ENCODE measurements at places on chromosomes 3 and 15.

DNA sequence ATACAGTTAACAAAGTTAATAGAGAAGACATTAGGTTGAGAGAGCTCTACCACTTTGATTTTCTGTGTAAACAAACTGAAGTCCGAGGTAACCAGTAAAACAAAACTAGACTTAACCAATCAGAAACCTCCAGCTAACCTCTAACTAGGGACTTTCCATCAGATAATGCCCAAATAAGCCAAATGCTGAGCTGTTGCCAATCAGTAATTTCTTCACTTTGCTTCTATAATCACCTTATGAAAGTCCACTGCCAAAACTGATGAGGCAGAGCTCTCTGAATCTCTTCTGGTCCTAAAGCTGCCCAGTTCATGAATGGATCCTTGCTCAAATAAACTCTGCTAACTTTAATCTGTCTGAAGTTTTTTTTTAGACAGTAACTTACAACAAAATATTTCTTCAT lies 448.0 kb upstream of the NECTIN3 start:
- DNase-seq = no peak

DNA sequence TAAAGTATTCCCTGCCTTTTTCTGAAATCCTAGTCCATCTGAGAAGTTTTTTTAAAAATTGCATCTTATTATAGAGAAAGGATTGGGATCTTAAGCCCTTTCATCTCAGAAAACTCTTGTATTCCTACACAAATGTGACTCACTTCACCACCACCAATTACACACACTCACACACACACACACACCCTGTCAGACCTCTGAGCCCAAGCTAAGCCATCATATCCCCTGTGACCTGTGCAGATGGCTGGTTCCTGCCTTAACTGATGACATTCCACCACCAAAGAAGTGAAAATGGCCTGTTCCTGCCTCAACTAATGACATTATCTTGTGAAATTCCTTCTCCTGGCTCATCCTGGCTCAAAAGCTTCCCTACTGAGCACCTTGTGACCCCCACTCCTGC lies 1181.9 kb downstream of the ROBO2 start:
- DNase-seq = no peak

GRCh38 chr3:197317250-197317963 lies 19.0 kb upstream of the DLG1 start:
- DNase-seq = no peak

DNA sequence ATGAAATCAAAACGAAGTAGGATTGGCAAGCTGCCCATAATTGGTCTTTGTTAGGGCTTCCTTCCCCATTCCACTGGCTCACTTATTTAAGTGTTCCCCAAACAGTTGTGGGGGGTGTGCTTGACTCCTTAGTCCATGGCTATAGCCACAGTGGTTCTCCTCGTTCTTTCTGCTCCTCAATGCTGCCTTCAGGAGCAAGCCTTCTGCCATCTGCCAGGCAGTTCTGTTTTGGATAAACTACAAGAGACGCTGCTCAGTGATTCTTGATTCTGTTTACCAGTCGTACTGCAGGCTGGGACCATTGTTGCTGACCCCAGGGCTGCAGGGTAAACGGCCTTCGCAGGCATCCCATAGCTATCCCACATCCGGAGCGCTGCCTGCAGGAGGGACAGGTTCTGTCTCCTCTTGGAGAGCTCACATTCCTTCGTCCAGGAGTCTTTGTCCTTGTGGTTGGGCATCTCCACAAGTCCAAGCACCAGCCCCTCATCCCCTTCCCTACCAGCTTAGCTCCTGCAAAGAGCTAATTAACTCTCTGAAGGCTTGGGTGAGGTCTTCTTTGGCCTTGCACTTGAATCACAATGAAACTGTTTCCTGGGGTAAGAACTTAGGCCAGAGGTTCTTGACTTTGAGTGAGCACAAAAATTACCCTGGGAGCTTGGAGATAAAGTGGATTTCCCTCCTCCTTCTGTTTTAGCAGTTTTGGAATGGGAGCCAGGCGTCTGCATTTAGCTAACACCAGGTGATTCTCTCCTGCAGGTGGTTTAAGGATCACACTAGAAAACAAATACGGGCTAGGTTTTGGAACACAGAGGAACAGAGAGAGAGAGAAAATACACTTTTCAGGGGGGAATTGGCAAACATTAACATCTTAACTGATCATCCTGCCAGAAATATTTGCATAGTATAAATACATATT lies 114.9 kb downstream of the SV2B start:
- no peak for DNase-seq

GRCh38 chr3:19202303-19202702 lies 54.0 kb downstream of the KCNH8 start:
- no peak for DNase-seq

DNA sequence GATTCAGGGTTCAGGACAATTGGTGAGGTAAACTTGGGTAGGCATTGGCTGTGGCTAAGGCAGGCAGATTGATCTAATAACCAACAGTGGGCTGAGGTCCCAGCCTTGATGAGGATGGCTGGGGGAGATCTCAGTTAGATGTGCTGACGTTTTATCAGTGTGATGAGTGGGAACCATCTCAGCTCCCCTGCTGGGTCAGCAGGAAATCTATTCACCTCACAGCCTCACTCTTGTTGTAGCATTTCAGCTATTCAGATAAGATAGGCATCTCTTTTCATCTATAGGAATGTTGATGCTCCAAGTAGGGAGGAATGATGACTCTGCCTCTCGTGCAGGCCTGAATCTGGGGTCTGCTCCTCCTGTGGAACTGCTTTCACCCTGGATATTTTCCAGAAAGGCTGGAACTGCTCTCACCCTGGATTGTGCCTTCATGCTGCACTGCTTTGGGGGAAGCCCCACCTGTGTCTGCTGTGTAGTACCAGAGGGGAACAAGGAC lies 973.7 kb downstream of the NSUN3 start:
- no peak for DNase-seq

DNA sequence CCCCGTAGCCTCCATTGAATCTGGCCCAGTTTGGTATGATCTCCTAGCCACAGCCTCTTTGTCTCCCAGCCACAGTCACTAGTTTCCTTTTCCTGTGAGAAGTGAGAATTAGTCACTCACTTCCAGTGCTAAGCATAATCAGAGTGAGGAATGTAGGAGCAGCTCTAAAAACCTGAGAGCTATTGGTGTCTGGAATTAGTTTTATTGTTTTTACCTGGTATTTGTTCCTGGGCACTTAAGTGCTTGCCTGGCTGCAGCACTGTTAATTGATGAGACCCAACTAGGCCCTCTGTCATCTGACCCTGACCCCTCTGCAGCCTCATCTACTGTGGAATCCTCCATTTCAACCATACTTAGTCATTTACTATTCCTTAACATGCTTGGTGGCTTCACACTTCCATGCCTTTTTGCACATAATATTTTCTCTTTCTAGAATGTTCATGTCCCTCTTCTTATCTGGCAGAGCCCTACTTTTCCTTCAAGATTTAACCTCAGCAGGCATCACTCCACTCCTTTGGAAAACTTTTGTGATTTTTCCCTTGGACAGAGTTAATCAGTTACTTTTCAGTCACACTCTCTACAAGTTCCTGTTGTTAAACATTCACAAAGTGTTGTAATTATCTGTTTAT lies 48.8 kb downstream of the PDE8A start:
- DNase-seq = no peak

GRCh38 chr3:170506556-170506955 lies 79.3 kb downstream of the SLC7A14 start:
- DNase-seq = no peak

DNA sequence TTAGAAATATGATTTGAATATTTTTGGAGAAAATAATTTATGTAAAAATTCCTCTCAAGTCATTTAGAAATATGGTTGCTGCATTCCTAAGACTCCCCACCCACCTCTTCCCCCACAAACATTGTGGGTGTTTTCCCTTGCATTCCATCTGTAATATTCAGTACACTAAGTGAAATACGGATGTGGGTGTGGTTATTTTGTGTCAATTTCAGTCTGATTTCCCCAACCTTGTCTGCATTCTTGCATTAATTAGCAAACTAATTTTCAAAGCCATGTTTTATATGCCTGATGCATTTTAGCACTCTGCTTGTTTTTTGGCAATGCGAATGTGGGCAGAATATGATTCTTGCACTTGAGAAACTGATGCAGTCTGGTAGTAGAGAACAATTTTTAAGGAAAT lies 408.3 kb upstream of the RGMA start:
- DNase-seq = no peak

DNA sequence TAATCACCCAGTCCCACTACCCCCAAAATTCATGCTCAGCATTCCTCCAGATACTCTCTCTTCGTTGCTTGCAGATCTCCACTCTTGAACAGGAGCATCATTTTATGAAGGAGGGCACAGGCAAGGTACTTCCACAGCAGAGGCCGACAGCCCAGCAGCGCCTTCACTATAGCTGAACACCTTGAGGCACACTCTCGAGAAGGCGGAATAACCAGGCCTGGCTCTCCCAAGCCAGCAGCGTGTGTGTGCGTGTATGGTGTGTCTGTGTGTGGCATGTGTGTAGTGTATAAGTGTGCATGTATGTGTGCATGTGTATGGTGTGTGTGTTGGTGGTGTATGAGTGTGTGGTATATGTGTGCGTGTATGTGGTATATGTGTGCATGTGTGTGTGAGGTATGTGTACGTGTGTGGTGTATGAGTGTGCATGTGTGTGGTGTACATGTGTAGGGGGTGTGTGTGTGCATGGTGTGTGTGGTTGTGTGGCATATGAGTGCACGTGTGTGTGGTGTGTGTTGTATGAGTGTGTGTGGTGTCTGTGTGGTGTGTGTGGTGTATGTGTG lies 161.8 kb downstream of the XXYLT1 start:
- DNase-seq = no peak

- no peak for DNase-seq
Measured at GRCh38 chr3:152327203-152327602, 58.5 kb downstream of the MBNL1 start.

DNA sequence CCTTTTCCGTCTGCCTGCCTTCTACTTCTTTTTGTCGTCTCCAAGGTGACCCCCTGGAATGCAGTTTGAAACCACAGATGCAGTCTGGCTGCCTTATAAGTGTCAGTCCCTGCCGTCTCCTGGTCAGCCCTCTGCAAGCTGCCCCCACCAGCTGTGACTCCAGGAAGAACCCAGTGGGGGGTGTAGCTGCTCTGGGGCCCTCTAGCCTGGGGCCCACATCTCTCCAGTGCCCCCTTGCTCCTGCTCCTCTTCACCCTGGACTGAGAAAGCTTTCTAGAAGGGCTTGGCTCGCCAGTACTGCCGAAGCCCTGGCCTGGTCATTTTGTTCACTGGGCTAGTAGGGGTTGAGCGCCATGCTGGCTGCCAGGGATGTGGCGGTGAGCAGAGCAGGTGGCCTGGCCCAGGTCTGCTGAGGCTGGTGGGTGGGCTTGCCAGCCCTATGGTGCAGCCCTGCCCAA lies 21.3 kb downstream of the SYNM start:
- no peak for DNase-seq

- no peak for DNase-seq
Measured at GRCh38 chr15:89139613-89140499, 51.6 kb downstream of the ABHD2 start.

GRCh38 chr15:101811902-101812301 lies at the start of gene OR4F15:
TSS of gene OR4F15 (plus strand) at chr15:101812202. CDS start at chr15:101818187, 5,985 bp downstream.
- no peak for DNase-seq

- no peak for DNase-seq
Measured at GRCh38 chr3:193530231-193531165, 24.2 kb downstream of the ATP13A4 start.

GRCh38 chr3:56197991-56198390 lies 270.3 kb downstream of the ERC2 start:
- DNase-seq = no peak

GRCh38 chr3:11832981-11833905 lies 13.4 kb downstream of the TAMM41 start:
- DNase-seq = no peak

DNA sequence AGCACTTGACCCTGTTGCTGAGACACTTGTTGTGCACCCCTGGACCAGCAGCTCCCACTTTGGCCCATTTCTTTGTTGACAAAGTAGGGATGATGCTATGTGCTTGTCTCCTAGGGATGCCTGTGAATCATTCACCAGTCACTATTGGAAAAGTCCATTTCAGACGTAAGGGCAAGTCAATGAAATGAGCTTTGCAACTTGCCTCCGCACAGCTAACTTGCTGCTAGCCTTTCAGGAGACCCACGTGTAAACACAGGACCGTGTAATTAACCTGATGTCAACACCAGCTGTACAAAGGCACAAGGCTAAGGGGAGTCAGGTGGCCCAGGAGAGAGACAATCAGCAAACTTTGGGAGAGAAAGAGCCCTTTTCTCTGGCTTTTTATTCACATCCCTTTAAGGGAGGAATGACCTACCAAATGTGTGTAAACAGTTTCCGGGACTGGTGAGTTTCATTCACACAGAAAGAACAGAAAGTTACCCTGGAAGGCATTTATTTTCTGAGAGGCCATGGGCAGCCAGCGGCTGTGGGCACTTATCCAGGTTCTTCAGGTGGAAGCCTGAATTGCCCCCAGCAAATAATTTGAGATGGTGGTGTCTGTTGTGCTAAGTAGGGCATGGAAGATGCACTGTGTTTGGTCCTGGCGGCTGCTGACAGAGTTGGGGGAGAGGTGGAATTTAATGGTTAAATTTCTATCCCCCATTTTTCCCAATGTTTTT lies 54.0 kb downstream of the TIPARP start:
- DNase-seq = no peak

DNA sequence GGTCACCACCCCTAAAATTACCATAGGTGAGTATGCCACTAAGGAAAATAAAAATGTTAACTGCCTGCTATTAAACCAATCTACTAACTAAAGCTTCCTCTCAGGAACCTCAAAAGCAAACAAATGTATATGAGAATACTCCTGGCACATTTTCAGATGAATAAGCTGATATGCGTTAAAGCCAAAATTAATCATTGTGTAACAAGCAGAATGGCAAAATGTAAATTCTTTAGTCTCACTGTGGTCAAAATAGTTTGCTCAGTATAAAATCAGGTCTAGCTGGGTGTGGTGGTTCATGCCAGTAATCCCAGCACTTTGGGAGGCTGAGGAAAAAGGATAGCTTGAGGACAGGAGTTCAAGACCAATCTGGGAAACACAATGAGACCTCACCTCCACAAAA lies 53.6 kb downstream of the SUMF1 start:
- no peak for DNase-seq
